ENCODE measurements at places on chromosomes 6 and 20.

DNA sequence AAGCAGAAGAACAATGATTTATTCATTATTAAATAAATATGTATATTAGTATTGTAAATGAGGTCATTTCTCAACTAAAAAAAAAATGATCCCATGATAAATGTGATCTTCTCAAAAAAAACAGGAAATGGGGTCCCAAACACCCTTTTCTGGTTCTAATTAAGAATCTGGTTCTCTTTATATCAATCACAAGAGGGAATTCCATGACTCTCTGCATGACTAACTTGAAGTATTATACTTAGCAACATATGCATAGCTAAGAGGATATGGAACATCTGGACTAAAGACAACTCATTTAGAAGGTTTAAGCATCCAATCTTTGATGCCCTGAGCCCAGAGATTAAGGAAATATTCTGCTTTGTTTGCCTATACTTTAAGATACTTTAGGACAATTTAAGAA is 89.7 kb upstream of the EMILIN3 start:
- no peak for DNase-seq

GRCh38 chr6:161199850-161200249 is 74.0 kb downstream of the AGPAT4 start:
- no peak for DNase-seq

GRCh38 chr20:50304923-50305635 is 114.4 kb downstream of the CEBPB start:
- no peak for DNase-seq

GRCh38 chr6:53795702-53796450 is 1.1 kb downstream of the LRRC1 start:
- peak; percentile 32 for DNase-seq

GRCh38 chr6:70134542-70134941 is 168.3 kb downstream of the COL9A1 start:
- no peak for DNase-seq

GRCh38 chr20:47585087-47585747 is 83.5 kb downstream of the NCOA3 start:
- DNase-seq, result no peak

- no peak for DNase-seq
These were observed 30.2 kb downstream of the CCDC170 start for GRCh38 chr6:151524059-151524458.

DNA sequence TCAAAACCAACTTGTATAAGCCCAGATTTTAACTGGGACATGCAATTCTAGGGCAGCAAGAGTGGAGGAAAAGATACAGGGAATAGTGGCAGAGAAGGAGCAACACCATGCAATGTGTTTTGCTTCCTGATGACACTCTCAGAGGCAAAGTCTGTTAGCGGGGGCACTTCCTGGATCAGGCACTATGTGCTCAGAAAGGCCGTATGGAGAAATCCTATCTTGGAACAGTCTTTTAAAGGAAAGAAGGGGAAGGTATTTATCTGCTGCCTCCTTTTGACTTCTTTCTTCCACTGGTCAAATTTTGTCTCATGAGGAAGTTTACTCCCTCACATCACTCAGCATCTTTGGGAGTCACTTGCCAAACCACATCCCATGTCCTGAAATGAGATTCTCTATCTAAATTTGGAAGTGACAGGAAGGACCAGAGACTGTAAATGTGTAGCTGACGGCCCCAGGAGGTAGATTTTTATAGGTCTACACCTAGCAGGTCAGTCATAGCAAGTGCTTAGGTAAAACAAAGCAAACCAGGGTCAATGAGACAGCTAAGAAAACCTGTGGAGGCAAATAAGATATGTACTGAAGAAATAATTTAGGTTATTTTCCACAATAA is 91.7 kb upstream of the ELOVL5 start:
- no peak for DNase-seq

DNA sequence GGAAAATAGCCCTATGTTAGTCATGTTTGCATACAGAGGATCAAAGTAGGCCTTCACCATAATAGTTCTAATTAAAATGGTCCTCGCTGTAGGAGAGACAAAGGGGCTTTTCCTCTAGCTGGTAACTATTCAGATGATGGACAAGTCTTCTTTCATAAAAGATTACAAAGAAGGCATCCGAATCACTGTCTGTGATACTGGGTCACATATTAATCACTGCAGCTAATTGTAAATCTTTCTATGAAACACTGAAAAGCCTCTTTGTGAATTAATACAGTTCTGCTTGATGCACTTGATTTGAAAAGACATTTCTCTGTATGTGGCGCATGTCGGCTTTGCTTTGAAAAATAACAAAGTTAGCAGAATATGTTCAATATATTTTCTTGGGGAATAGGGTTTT is 520.8 kb downstream of the KIF16B start:
- DNase-seq, result no peak

GRCh38 chr6:158042245-158042798 is 60.7 kb downstream of the SYNJ2 start:
- DNase-seq, result no peak

DNA sequence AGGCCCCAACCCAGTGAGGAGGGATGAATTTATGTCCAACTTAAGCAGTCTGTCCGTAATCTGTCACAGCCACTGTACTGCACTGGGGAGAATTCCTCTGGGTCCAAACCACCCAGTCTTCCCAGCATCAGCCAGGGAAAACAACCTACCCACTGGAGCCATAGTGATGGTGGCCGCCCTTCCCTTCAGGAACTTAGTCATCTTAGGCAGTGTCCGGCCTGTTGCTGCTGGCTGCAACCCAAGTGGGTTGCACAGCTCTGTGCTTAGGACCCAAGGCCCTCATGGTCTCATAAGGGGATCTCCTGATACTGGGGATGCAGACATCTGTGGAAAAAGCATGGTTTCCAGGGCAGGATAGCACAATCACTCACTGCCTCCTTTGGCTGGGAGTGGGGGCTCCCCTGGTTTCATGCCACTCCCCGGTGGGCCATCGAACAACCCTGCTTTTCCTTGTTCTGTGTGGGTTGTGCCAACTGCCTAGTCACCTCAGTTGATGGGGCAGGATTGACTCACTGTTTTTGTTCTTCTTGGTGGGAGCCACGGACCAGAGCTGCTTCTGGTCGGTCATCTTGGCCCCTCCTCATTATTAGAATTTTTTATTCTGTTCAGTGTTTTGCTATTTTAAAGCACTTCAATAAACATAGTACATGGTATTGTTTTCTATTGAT is 591.9 kb downstream of the DOK5 start:
- no peak for DNase-seq

- DNase-seq, result peak; percentile 64
These were observed 94.0 kb downstream of the SGK1 start for GRCh38 chr6:134223796-134224420.

- no peak for DNase-seq
These were observed 5.3 kb downstream of the ARHGAP18 start for GRCh38 chr6:129704708-129705107.

DNA sequence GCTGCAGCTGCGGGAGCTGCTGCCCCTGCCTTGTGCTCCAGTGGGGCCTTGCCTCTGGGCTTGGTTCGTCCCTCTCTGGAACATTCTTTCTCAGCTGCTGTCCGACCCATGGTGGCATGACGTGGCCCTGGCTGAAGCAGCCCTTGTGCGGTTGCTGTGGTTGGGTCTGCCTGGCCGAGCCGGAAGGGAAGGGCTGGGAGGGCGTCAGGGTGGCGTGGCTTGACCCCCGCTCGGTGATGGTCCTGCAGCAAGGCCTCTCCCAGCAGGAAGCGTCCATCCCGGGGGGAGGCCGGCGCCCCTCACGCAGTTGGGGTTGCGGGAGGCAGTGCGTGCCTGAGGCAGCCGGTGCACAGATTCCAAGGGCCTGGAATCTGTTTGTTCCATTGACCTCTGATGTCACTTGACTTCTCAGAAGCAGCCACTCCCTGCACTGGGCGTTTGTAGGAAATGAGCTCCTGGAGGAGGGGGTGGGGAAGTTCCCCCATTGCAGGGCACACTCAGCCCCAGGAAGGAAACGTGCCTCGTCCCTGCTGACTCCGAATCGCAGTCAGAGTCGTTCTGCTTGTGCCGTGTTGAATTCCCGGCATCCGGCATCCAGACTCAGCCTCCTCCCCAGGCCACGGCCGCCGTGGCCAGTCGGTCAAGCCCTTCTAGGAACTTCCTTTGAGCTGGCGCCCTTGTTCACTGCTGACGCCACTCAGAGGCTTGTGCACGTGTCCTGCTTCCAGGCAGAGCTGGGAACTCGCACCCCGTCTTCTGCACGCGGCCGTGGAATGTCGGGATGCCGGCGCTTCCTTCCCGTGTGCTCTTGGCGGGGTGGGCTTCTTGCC is 9.7 kb upstream of the TNFRSF6B start:
- DNase-seq, result peak; percentile 69

DNA sequence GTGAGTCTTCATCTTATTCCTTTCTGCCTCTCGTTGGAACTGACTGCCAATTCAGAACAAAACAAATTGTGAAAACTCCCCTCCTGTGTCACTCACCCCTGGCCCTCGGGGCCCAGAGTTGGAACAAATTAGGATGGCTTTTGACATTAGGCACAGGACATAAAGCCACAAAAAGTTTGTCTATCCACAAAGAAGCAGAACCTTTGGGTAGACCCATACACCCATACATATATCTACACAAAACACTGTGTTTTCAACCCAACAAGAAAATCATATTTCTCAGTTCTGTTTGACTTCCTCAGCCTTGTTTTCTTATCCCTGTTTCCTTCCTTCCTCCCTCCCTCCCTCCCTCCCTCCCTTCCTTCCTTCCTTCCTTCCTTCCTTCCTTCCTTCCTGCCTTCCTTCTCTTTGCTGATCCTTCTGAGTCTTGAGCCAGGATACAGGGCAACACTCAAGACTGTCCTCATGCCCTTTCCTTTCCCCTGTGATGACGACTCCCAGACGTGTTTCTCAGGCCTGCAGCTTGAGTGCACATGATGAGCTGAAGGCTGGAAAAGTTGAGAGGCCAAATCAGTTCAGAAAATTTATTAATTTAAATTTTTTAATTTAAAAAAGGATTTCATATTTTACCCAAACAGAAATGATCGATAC is 41.7 kb upstream of the NKX2-2 start:
- DNase-seq, result no peak

DNA sequence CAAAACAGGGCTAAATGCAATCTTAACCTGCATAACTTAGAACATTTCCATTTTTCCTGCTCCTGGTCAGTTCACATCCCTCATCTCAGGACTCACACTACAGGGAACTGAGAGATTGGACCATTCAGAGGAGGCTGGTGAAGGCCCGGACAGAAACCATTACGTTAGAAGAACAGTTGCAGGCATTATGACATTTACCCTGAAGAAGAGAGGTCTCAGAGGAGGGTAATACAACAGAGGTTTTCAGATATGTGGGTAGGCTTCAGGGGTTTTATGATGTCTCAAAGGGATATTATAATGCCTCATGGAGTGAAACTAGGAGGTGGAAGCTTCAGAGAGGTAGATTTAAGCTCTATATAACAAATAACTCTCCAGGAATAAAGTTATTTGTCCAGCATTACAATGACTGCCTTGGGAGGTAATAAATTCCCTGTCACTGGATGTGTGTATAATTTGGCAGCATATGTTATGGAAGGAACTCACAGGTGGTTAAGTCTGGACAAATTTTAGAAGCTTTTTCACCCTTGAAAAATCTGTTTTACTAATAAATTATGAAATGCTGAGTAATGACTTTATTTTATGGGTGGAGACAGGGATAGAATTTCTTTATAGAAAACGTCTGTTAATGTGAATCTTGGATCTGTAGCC is 36.7 kb upstream of the RIPOR2 start:
- no peak for DNase-seq

DNA sequence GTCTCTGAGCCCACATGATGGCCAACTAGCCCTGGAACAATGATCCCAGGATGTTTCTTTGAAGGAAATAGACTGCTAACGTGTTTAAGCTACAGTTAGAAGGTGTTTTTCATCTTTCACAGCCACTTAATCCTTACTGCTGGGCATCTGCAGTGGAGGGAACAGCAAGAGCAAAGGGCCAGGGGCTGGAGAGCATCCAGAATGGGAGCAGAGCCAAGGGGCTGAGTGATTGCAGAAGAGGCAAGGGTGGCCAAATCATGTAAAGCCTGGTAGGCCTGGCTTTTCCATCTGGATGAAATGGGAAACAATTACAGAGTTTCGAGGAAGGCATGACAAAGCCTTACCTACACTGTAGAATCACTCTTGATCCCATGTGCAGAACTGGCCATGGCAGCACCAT is 18.7 kb upstream of the LAMP5 start:
- DNase-seq, result no peak

DNA sequence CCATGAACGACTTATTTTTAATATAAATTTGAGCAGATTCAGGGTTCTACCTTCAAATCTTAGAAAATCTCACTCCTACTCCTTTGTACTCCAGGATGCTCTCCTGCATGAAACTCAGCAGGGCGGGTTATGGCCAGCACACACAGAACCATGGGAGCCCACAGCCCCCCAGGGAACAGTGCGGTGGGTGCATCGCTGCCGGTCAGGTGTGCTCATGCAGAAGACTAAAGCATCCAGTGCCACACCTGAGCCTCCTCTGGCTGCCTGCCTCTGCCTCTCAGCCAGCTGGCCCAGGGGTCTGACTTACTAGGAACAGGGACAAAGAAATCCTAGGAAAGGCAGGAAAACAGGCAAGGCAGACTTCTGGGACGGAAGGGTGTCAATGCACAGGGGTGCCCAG is 31.8 kb downstream of the EZR start:
- DNase-seq, result no peak

DNA sequence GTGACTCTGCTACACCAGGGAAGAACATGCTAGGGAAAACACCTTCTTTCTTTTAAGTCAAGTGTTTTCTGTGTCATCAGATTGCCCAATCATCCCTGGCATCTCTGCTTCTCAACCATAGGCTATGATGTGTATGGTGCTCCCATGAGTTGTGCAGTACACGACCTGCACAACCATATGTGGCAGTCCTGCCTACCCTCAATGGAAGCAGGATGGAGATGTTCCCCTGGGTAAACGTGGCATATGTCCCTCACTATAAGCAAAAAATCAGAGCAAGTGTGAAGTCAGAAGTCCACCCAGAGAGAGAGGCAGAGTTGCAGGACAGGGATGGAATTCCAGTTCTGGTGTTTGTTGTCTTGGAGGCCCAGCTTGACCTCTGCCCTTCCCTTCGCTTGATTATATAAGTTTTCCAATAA is 10.3 kb upstream of the SNHG17 start:
- DNase-seq, result no peak

- DNase-seq, result peak; percentile 58
These were observed 109.4 kb upstream of the EMILIN3 start for GRCh38 chr20:41476013-41476441.

DNA sequence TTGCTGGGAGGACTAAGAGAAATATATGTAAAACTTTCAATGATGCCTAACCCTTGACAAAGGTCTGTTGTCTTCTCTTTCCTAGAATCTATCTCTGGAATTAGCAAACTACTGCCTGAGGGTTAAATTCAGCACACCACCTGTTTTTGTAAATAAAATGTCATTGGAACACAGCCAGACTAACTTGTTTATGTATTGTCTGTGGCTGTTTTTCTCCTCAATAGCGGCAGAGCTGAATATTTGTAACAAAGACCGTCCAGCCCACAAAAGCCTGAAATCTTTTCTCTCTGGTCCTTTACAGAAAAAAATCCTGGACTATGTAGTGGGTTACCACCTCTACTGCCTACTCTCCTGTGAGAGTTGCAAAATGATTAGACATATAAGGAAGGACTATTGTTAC is 33.3 kb upstream of the SYNDIG1 start:
- DNase-seq, result no peak
